ENCODE measurements at places on chromosomes 4 and X.

DNA sequence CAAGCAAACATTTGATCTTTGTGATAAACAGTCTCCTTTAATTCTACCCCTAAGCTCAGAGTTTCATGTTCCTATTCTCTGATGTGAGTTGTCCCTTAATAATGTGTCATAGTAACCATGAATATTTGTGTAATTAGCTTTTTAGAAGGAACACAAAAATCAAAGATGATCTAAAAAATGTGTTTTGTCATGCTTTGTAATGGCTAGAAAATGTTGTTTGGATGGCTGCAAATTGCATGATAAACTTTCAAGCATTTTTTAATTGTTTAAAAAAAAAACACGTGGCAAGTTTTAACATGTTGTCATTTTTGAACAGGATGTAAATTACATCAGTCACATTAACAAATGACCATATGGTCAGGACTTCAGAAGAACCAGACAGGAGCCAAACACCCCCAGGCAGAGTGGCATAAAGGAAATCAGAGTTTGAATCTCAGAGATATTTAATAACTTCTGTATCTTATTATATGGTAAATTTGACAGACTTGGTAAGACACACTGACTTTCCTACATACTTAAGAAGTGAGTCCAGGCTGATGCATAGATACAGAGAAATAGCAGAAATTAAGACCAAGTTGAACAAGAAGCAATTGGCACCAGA lies 223.9 kb upstream of the VEGFC start:
- DNase-seq: no peak

- DNase-seq: no peak
These were observed 3.0 kb upstream of the NPY1R start for GRCh38 chr4:163335384-163335783.

DNA sequence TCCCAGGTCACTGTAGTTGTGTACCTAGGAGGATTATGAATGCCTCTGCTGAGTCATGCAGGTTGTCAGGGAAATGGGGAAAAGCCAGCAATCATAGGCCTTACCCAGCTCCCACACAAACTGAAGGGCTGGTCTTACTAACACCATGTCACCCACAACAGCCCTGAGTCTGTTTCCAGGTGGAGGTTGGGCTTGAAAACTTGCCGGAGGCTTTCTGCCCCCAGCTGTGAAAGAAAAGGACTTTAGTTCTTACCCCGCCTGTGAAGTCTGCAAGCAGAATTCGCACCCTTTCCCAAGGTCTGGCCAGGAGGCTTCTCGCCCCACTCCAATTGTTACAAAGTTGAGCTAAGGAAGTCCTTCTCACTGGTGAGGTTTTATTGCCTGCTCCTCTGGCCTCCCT lies 143.9 kb downstream of the RPS6KA6 start:
- no peak for DNase-seq

DNA sequence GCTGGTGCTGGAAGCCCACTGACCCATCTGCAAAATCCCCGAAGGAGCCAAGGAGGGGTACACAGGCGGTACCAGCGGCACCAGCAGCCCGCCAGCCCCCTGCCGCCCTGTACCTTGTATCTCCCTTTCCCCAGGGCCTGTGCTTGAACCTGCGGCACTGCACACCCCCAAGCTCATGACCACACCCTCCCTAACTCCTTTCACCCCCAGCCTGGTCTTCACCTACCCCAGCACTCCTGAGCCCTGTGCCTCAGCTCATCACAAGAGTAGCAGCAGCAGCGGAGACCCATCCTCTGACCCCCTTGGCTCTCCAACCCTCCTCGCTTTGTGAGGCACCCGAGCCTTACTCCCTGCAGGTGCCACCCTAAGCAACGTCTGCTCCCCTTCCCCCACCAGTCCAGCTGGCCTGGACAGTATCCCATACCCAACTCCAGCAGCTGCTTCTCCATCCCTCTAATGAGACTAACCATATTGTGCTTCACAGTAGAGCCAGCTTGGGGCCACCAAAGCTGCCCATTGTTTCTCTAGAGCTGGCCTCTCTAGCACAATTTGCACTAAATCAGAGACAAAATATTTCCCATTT lies 94.9 kb downstream of the LARP1B start:
- no peak for DNase-seq

GRCh38 chr4:89765966-89766365 lies 71.0 kb downstream of the SNCA start:
- no peak for DNase-seq

- DNase-seq: no peak
These were observed 84.6 kb upstream of the BEND4 start for GRCh38 chr4:42237010-42237409.

DNA sequence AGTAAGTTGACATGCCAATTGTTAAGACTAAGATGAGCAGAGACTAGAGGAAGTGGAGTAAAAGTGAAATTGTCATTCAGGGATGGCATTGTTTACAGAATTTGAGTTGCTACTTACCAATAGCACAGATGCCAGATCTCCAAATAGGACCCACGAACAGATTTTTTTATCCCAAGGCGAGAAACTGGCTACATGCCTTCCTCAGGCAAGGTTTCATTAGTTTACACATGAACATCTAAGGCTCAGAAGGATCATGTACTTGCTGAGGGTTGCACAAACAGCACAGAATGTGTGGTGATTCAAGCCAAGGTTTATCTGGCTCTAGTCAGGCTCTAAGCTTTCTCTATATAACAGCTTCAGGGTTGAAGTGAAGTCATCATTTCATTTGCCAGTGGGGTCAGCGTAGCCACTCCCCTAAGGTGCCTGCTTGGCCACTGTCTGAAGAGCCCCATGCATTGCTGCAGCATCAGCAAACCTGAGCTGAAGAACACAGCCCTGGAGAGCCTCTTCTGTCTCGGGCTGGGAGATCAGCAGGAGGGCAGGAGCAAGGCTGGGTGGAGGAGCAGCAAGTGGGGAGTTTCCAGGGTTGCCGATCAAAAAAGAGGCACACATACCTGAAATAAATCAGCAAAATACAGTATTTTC lies 193.0 kb upstream of the LCORL start:
- no peak for DNase-seq

DNA sequence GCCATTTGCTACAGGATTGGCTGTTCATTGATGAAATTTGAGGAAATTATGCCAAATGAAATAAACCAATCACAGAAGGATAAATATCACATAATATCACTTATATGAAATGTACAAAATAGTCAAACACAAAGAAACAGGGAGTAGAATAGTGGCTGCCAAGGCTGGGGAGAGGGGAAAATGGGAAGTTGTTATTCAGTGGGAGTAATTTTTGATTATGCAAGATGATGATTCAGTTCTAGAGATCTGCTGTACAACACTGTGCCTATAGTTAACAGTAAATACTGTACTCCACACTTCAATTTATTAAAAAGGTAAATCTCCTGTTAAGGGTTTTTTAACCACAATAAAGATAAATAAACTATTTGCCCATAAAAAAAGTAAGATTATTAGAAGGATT lies 101.1 kb downstream of the TMA16 start:
- no peak for DNase-seq

DNA sequence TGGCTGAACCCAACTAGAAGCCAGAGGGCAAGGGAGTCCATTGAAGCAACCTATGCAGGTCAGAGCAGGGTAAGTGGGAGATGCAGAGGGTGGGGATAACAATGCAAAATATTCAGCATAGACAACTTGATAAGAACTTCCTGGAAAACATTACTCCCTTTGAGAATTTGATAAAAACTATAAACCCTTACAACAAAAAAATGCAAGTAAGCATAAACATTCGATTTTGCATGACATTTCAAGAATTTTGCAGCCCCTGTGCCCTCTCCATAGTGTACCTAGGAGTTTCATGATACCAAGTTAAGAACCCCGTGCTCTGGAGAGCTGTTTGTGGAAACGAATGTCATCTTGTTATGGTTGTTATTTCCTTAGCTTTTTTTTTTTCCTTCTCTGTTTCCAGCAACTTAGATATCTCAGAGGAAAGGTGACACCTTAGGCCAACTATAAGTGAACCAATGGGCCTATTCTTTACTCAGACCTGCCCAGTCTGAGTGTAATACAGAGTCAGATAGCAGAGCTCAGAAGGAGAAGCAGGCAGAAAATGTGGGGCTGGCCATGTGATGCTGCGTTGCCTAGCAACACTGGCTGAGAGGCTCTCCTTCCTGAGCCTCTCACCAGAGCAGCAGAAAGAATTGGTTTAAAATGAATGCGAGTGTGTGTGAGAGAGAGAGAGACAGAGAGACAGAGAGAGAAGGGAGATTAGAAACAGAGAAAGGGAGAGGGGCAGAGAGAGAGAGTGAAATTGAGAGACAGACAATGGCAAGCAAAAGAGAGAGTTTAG lies 36.7 kb upstream of the GABRQ start:
- no peak for DNase-seq

DNA sequence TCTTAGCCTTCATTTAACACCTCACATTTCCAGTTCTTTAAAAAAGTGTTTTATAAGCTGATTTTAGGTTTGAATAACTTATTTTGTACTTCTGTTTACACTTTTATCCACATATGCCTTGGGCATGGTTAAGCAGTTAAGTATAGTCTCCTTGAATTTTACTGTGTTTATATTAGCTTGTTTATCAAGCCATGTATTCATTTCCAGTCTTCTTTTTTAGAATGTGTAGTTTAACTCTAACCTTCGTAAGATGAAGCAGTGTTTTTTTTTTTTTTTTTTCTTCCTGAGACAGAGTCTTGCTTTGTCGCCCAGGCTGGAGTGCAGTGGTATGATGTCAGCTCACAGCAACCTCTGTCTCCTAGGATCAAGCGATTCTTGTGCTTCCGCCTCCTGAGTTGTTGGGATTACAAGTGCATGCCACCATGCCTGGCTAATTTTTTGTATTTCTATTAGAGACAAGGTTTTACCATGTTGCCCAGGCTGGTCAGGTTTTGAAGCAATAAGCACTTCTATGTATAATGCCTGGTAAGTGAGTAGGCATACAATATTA lies 42.5 kb downstream of the BMP2K start:
- no peak for DNase-seq

- no peak for DNase-seq
These were observed 103.7 kb upstream of the TENT5D start for GRCh38 chrX:80316526-80316925.

- DNase-seq: no peak
These were observed 58.9 kb upstream of the SPP1 start for GRCh38 chr4:87916626-87917025.

DNA sequence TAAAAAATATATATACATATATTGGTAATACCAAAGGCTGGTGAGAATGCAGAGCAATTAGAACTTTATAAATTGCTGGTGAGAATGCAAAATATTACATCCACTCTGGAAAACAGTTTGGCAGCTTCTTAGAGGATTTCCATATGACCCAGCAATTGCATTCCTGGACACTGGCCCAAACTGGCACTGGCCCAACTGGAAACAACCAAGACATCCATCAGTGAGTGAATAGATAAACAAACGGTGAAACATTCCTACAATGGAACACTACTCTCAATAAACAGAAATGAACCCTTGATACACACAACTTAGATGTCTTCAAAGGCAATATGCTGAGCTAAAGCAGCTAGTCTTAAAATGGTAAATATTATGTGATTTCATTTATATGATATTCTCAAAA lies 524.2 kb downstream of the IQCM start:
- no peak for DNase-seq

DNA sequence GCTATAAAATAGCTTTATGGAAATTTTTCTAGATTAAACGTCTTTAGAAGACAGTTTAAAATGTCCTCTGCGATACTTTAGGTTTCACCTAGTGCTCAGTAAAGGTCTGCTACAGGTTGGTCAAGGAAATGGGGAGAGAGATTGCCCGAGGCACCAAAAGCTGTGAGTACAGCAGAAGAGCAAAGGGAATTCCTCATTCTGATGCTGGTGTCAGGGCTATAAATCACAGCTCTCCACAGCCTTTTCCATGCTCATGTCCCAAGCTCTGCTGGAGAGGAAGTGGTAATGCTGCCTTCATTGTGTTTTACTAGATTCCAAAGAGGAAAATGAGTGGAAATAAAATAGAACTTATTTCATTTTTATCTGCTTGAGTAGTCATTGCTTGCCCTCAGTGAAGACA lies 2060.4 kb downstream of the ARAP2 start:
- DNase-seq: no peak

DNA sequence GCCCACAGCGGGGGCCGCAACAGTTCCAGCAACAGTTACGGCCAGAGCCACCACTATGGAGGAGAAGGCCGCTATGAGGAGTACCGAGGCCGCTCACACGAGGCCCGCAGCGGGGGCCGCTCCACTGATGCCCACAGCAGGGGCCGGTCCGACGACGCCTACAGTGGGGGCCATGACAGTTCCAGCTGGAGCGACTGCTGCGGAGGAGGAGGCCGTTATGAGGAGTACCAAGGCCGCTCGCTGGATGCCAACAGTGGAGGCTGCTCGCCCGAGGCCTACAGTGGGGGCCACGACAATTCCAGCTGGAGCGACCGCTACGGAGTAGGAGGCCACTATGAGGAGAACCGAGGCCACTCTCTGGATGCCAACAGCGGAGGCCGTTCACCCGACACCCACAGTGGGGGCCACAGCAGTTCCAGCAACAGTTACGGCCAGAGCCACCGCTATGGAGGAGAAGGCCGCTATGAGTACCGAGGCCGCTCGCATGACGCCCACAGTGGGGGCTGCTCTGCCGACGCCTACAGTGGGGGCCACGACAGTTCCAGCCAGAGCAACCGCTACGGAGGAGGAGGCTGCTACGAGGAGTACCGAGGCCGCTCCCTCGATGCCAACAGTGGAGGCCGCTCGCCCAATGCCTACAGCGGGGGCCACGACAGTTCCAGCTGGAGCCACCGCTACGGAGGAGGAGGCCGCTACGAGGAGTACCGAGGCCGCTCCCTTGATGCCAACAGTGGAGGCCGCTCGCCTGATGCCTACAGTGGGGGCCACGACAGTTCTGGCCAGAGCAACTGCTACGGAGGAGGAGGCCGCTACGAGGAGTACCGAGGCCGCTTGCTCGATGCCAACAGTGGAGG lies 1.7 kb downstream of the RBMXL3 start:
- DNase-seq: no peak

DNA sequence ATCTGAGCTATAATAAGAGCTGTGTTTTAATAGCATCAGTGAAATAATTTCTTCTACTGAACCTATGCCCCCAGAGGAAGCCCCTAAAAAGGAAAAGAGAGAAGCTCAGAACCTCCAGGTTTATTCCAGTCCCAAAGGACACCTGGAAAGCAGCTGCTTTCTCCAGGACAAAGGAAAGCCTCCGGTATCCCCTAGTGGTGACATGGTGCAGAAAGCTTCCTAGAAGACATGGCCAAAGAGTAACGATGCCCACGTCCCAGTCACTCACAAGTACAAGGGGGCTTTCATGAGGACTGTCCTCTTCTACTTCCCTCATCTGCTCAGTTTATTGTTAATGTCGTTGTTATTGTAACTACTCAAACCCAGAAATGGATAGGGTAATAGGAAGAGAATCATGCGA lies 343.9 kb downstream of the UNC5C start:
- DNase-seq: no peak

All from activated effector memory CD4-positive, alpha-beta T cell treated with Interleukin-2 at 50 U/mL for 16 hours (primary cell).